ENCODE measurements at places on chromosomes 13 and 19.
A peak's percentile ranks its signal among the peaks of the same experiment; 100 is the strongest.

DNA sequence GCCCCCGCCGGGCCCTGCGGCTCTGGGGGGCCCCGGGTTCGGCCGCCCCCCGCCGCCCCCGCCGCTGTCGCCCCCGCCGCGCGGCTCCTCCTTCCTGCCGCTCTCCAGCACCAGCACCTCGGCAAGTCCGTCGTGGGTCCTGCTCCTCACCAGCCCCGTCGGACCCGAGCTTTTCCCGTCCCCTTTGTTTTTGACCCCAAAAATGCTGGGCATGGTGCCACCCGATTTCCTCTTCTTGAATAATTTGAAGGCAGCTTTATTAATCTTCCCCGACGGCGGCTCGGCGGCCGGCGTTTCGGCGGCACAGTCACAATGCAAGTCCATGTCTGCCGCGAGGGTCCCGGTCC is 945 bp downstream of the AMER2 start:
- no peak for DNase-seq

GRCh38 chr13:44196196-44196751 is 177.3 kb upstream of the SERP2 start:
- no peak for DNase-seq

- DNase-seq = no peak
These were observed 7.4 kb downstream of the IFNL1 start for GRCh38 chr19:39303373-39304184.

DNA sequence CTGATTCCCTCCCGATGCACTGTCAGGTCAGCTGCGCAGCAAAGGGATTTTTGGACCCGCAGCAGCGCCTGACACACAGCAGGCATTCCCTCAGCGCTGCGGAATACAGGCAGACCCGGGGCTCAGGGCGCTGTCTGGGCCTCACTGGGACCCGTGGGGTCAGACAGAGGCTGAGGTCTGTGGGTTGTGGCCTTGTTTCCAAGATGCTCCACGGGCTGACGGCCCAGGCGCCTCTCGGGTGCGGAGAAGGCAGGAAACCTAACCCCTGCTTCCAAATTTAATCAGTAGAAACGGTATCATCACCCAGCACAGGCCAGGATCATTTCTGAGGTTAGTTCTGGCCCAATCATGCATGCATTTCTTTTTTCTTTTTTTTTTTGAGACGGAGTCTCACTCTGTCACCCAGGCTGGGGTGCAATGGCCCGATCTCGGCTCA is 686 bp upstream of the RNF126 start:
- DNase-seq = no peak

GRCh38 chr19:17706750-17707181 is 12.5 kb upstream of the MAP1S start:
- DNase-seq = peak; percentile 61

DNA sequence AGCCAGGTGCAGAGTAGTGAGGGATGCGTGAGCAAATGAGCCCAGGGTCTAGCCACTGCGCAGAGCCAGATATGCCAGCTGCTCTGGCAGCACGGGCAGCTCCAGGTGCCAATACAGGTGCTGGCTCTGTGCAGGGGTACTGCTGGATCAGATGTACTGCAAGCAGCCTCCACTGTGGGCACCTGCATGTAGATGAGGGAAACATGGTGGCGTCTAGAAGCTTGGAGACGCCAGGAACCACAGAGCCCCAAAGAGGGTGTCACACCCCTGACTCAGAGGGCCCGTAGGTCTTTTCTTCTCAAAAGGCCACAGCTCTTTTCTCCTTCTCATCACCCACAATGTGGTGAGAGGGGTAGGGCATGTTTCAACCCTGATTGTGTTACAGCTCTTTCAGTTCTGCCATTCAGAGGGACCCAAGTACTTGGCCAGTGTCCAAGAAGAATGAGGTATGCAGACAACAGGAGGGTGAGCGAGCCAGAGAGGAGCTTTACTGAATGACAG is 244.4 kb upstream of the SLITRK1 start:
- DNase-seq = no peak

DNA sequence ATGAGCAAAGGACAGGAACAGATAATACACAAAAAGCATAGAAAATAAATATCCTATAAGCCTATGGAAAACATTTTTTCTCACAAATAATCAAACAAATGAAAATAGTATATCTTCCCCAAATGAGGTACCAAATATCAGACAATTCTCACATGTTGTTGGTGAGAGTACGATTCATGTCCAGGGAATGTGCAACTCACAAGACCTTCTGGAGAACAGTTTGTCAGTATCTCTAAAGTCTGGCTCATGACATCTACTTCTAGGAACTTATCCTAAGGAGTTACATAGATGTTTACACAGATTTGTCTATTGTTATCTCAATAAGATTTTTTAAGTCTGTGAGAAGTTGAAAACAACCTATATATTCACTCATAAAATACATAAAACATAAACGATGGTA is 80.3 kb upstream of the ARHGEF7 start:
- no peak for DNase-seq

DNA sequence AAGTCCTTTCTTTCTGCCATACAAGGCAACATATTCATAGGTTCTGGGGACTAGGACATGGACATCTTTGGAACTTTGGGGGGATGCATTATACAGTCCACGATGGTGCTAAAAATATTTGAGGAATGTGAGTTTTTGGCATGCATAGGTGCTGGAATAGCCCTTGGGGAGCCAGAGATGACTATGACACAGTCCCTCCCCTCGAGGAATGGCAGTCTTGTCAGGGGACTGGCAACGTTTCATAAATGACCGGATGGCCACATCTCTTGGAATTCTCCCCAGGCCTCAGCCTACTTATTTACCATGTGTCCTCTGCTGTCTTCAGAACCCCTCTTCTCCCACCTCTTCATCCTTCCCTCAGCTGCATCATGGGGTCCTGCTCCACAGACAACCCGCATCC is 13.6 kb downstream of the MEIOSIN start:
- DNase-seq = no peak

Measured in anterior cingulate cortex (tissue), 58 donors.